ENCODE measurements at places on chromosomes 12 and 14.

DNA sequence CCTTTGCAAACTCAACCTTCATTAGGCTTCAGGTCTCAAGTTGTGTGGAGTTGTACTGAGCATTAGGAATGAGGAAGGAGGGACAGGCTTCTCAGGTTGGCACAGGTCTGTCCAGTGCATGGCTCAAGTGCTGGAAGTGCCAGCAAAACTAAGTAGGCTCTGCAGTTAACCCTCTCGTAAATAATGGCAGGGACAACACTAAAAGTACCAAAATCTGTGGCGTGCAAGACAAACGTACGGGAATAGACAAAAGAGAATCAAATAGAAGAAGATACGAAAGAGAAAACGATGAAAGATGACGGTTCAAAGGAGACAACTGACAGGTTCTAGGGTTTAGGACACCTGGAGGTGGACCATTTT lies 612 bp downstream of the TRAPPC6B start:
- peak; percentile 43 for DNase-seq

DNA sequence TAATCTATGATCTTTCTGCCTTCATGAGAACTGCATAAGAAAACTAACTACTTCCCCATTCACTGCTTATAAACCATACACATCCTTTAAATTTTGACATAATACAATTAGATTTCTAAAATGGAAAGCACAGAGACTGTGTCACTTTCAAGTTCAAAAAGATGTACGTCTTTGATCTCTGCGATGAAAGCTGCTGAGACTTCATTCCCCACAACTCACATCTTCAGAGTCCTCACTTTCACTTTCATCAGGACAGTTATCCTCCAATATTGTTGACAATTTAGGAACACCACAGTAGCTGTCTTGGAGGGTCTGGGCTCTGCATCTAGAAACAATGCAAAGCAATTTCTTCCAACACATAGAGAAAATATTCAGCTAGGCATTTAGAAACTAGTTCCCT lies 47.9 kb upstream of the KCNC2 start:
- no peak for DNase-seq

DNA sequence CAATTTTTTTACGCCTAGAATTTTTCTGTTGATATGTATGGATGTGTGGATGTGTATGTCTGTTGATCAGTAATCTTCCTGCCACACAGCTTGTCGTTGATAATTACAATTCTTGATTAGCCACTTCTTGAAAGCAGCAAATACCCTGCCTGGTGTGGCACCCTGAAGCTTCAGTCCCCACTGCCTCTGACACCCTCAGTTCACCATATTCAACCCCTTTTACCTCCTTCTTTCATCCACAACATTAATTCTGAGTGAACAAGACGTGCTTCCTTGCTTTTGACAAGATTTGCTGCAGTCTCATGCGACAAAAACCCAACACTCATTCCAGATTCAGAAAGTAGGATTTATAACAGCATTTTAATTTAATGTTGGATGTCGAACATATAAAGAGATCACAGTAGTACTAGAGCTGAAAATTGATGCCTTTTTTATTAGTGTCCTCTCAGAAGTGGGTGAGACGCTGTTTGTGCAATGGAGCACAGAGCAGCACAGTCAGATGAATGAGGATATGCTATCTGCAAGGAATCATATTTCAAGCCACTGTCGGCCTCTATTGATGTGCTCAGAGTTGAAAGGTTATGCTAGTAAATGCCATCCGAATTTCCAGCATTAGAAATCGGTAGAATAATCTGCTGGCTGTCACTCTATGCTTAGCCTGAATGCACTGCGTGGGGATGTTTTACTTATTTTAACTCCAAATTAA lies 383.7 kb downstream of the EGLN3 start:
- DNase-seq, result no peak

DNA sequence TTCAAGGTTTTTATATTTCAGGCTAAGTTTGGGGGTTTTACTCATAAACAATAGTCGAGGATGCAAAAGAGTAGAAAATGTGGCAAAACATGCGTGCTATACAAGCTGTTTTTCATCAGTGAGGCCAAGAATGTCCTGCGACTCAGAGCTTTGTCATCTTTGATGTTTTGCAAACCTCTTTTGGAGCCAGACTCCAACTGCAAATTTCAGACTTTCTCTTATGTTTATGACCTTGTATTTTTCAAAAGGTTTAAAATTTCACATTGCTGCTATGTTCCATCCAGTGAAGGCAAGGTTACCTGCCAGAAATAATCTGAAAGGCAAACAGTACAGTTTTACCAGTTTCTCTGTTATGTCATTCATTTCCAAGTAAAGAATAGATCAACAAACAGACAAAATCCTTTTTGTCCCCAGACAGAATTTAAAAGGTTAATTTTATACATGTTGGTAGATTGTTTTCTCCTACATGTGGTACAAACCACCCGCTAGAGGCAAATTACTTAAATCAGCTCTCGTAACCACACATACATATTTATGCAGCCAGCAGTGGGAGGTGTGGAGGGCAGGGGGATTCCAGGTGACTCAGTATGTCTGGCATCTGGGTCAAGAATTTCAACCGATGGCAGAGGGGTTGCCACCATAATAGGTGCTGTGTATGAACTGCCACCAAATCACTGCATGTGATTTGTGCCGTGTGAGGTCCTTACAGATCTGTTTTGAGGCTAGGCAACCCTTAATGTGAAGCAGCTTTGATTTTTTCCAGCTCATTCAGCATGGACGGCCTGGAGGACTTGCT lies 119.8 kb upstream of the CPM start:
- DNase-seq, result peak; percentile 94

- peak; percentile 75 for DNase-seq
Measured at GRCh38 chr12:113194971-113195391, 9.5 kb downstream of the RITA1 start.

GRCh38 chr12:51377099-51377984 lies 13.9 kb downstream of the GALNT6 start:
- DNase-seq, result no peak
